ENCODE measurements at places on chromosomes 3 and 15.
A peak's percentile ranks its signal among the peaks of the same experiment; 100 is the strongest.

- peak; percentile 58 for DNase-seq
Observed at GRCh38 chr3:32176989-32177701, 61.3 kb upstream of the CMTM8 start.

- no peak for DNase-seq
Observed at GRCh38 chr15:71312194-71312708, 197.0 kb downstream of the THSD4 start.

- no peak for DNase-seq
Observed at GRCh38 chr3:195612075-195612800, 28.5 kb upstream of the APOD start.

GRCh38 chr3:9397906-9398699, 688 bp downstream of the SETD5 start:
- DNase-seq = peak; percentile 35
